SJSA1 (cell line): ENCODE measurements at places on chromosomes 2 and 18. TPM values are rescaled to one million over a fixed set of nuclear protein-coding genes. Genes with fewer than 3 reads are reported as not detected.

- H3K4me1 ChIP-seq = no peaks in the 10 kb centered on the region
- no peak for DNase-seq
- no peak overlapping the region for H3K27ac ChIP-seq
- no peaks in the 10 kb centered on the region for H3K36me3 ChIP-seq
- H3K4me3 ChIP-seq = no peak overlapping the region
These were observed 367.4 kb downstream of the EPHA4 start for GRCh38 chr2:221204699-221205098.

DNA sequence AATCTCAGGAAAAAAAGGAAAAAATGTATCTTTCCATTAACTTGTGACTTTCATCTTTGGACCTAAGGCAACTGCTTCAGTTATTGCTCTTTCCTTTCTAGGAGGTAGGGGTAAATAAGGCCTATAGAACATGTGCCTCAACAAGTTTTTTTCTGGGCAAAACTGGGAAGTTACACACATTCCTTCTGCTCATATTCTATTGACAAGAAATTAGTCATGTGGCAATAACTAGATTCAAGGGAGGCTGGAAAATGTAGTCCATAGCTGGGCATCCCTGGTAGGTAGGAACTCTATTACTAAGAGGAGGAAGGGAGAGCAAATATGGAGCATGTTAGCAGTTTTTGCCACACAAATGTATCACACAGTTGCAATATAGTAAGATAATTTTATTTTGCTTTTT lies 37.7 kb upstream of the NEMP2 start:
- H3K36me3 ChIP-seq = no peaks in the 10 kb centered on the region
- H3K27me3 ChIP-seq = no peaks in the 10 kb centered on the region
- no peak overlapping the region for H3K4me3 ChIP-seq

DNA sequence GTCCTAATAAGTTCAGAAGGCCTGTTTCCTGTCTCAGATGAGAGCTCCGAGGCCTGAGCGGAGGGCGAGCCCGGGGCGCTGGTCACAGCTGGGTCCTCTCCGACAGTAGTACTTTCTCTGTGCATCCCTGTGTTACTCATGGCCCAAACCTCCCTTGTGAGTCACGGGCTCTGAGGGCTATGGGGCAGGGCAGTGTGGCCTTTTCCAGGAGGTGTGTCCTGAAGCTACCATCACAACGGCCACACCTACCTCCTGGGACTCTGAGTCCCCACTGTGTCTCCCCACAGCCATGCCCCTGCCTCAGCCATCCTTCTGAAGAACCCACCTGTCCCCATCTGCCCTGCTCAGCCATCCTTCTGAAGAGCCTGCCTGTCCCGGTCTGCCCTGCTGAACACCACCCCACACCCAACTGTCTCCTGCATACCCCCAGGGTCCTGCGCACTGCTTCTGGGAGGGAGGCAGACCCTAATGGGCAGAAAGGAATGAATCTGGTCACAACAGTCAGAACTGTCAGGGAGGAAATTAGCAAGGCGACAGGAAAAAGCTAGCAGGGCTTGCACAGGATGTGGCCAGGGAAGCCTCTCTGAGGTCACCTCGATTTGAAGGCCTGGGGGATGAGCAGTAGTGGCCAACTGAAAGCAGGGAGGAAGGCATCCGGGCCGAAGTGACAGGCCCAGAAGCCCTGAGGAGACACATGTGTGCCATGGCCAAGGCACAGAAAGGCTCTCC lies 145.4 kb upstream of the RIOK3 start:
- no peak overlapping the region for H3K4me3 ChIP-seq
- DNase-seq = peak; percentile 41
- peak overlapping the region; percentile 66 for H3K27ac ChIP-seq
- H3K4me1 ChIP-seq = peaks cover 41% of the 10 kb centered on the region
- H3K36me3 ChIP-seq = no peaks in the 10 kb centered on the region

- H3K27ac ChIP-seq = peak overlapping the region; percentile 14
- no peaks in the 10 kb centered on the region for H3K36me3 ChIP-seq
- DNase-seq = peak; percentile 28
- no peaks in the 10 kb centered on the region for H3K4me1 ChIP-seq
- H3K4me3 ChIP-seq = no peak overlapping the region
These were observed 313.8 kb downstream of the RIT2 start for GRCh38 chr18:42801706-42802105.

- H3K4me3 ChIP-seq = no peak overlapping the region
- peak overlapping the region; percentile 57 for H3K27ac ChIP-seq
- H3K27me3 ChIP-seq = no peaks in the 10 kb centered on the region
- peak; percentile 25 for DNase-seq
These were observed 61.8 kb upstream of the YWHAQ start for GRCh38 chr2:9692456-9693195.

DNA sequence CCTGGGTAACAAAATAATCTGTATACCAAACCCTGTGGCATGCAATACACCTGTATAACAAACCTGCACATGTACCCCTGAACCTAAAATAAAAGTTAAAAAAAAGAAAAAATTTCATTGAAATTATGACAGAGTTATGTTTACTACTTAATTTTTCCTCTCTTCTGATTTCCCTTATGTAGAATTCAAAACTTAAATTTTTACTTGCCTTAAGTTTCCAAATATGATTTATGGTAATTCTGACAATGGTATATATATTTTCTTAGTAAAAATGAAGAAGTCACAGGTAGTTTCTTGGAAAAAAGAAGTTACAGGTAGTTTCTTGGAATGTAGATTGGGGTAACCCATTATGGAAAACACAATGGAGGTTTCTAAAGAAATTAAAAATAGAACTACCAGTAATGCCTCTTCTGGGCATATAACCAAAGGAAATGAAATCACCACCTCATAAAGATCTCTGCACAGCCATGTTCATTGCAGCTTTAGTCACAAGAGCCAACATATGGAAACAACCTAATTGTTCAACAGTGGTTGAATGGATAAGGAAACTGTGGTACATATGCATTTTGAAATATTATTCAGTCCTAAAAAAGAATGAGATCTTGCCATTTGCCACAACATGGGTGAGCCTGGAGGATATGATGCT lies 164.9 kb downstream of the BABAM2 start:
- no peak overlapping the region for H3K27ac ChIP-seq
- no peak for DNase-seq
- H3K4me3 ChIP-seq = no peak overlapping the region

- DNase-seq = no peak
- peak overlapping the region; percentile 43 for H3K27ac ChIP-seq
- peak overlapping the region; percentile 56 for H3K4me3 ChIP-seq
- H3K4me1 ChIP-seq = peaks cover 10% of the 10 kb centered on the region; the same call in 1 of the 2 replicates
- no peaks in the 10 kb centered on the region for H3K36me3 ChIP-seq
These were observed 625 bp upstream of the NBAS start for GRCh38 chr2:15561574-15562344.

DNA sequence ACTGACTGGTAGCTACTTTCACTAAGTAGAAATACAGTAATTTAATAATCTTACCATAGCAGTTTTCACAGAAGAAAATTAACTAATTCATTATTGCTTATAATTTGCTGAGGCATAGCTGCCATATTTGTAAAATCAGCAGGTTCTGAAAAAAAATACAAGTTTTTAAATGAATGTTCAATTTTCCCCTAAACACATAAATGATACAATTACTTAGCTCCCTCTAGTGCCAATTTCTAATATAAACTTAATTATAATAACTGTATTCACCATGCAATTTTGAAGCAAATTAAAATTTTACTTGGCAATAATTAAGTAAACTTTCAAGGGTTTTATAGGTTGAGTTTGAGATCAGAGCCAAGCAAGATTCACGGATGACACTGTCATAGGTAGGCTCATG lies 1321.6 kb upstream of the ACVR2A start:
- H3K36me3 ChIP-seq = no peaks in the 10 kb centered on the region
- H3K4me1 ChIP-seq = no peaks in the 10 kb centered on the region
- no peak for DNase-seq
- no peak overlapping the region for H3K27ac ChIP-seq

DNA sequence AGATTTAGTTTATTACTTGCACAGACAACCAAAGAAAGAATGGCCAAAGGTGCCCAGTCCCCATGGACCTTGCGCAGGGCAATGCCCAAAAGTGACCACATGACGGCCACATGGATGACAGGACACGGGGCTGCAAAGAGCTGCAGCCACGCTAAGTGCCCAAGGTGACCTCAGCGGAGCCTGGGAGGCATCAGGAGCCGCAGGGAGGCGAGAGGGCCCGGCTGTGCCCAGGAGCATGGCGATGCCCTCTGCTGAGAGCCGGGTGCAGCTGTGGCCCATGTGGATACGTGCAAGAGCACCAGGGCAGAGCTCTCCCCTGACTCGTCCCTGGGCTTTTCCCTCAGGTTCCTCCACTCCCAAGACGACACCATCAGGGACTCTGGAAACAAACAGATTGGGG lies 14.7 kb downstream of the HES6 start:
- no peak for DNase-seq
- peaks cover 10% of the 10 kb centered on the region; the same call in 1 of the 2 replicates for H3K4me1 ChIP-seq
- no peak overlapping the region for H3K27ac ChIP-seq
- H3K27me3 ChIP-seq = no peaks in the 10 kb centered on the region; the same call in 1 of the 2 replicates
- H3K36me3 ChIP-seq = no peaks in the 10 kb centered on the region

Gene SEPTIN10
- total RNA-seq = 99.8 and 103 TPM in 2 replicates

Gene CFAP210
- not detected in 2 replicates for total RNA-seq
